ENCODE measurements at places on chromosomes 2 and 18.

DNA sequence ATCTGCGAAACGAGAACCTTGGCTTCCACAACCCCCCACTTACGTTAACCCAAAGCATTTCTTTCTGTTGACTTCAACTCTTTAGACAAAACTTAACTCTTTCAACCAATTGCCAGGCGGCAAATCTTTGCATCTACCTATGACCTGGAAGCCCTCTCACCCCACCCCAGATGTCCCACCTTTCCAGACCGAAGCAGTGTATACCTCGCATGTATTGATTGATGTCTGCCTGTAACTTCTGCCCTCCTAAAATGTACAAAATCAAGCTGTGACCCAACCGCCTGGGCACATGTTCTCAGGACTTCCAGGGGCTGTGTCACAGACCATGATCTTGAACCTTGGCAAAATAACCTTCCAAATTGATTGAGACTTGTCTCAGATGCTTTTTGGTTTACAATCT, 12.3 kb downstream of the AQP12B start:
- no peak for DNase-seq

GRCh38 chr2:36607947-36608346, 10.0 kb upstream of the FEZ2 start:
- DNase-seq = no peak

DNA sequence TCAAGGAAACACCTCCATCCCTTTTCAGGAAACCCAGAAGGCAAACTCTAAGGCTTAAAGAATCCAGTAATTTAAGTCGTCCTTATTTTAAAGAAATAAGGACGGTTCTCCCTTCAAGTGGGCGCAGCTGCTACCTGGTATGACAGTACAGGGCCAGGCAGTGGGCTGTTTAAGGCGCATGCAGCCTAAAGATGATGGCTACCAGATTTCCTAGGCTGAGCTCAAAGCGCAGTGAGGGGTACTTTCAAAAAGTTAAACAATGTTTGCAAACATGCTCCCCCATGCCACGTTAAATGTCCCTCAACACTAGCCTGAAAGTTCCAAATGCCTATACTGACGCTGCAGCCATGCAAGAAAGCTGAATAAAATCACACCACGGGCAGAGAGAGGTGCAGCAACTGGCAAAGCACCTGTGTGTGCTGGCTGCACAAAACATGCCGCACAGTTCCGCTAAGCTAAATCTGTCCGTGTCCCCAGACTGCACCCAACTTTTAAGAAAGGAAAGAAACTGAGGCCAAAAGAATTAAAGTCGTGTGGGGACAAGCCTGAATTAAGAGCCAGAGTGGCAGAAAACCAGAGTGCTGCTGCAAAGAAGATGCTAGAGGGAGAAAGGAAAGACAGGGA, 583 bp downstream of the HIBCH start:
- DNase-seq = no peak

GRCh38 chr2:109208951-109209335, 79.9 kb downstream of the SH3RF3 start:
- DNase-seq = no peak

DNA sequence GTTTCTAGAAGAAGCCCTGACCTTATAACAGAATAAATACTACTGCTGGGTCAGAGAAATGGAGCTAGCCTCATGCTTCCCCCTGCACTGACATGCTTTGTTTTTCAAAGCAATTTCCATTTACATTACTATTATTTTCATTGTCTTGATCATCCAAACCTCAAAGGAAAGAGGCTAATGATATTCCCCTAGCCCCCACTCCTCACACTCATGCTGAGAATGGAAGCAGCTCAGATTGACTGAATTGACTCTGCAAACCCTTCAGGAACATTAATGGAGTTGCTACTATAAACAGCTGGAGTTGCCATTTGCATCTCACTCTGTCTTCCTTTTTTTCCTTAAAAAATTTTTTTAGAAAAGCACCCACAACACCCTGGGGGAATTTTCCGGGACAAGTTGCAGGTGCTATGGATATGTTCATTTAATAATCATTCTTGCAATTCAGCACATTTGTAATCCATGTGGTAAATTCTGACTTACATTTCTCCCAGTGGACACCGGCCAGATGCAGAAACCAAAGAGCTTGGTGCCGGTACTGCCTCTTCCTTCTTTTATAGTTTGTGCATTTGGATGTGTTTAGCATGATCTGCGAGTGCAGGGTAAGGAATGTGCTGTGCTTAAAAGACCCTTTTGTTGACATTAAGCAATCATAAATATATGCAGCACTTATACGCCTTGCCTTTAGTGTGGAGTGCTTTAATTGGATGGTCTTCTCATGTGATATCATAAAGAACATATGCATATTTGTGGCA, 103.3 kb upstream of the OSR1 start:
- no peak for DNase-seq

GRCh38 chr2:157746234-157746950, 117.7 kb upstream of the ACVR1C start:
- DNase-seq = no peak

DNA sequence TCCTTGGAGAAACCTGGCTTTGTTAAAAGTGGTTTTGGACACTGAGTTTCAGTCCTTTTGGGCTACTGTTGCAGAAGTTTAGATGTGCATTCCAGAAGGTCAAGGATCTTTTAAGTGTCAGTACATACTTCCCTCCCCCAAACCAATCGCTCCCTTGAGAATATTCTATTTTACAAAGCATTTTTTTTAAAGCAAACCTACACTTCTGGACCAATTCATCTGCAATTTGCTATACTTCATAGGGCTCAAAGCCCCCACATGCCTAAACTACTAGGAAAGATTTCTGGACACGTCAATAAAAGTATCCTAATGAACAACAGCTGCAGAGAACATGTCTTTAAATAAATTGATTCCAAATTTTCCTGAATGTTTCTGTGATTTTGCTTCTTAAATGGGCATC, 157.6 kb downstream of the RDH14 start:
- no peak for DNase-seq

DNA sequence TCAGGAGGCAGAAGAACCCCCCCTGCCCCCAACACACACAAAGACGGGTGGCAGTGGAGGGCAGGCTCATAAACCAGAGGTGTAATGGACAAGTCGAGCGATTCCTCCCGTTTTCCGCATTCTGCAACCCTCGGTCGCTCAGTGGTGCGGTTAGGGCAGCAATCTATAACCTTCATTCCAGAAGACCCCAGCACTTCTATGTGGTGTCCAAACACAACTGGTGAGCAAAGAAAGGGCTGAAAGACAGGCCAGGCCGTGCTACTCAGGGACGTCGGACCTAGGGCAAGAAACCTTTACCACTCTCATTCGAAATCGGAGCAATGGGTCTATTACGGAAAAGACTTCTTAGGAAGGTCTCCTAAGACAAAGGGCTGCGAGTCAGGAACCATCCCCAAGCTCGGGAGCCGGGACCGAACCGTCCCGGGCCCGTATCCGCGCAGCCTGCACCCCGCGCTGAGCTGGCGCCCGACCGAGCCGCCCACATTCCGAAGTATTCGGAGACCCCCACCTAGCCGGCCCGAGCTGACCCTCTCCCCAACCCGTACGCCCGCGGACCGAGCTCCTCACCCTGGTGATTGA, 568 bp downstream of the ARL5A start:
- DNase-seq = no peak

DNA sequence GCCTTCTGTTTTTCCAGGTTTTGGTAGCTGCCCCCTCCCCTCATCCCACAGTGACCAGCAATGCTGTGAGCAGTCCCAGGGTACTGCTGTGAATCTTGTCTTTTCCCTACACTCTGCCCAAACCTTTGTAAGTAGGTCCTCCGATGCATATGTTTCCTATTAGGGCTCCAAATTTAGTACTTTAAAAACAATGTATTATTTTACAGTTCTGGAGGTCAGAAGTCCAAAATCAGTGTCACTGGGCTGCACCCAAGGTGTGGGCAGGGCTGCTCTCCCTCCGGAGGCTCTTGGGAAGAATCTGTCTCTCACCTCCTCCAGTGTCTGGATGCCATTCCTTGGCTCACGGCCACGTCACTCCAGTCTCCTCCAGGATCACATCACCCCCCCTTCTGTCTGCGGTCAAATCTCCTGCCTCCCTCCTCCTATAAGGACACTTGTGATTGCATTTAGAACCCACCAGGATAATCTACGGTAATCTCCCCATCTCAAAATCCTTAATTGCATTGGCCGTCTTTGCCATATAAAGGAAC, 208.5 kb downstream of the SH3BP4 start:
- no peak for DNase-seq

DNA sequence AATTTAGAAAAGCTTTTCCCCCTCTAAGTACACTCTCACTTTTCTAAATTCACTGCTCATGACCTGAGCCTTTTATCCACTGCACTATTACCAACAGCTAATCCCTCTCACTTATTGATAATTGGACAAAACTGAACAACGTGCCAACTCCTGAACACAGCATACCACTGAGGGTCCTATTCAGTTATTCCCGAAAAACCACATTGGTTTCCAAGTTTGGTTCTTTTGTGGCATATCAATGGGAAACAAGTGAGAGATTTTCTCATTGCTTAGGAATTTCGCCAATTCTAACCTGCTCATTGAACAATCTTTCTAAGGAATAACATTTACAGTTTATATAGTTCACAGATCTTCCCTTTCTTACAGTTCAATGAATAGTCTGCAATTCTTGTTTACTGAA, 977.4 kb downstream of the TMEM182 start:
- no peak for DNase-seq

Measured in stimulated activated CD4-positive, alpha-beta T cell treated with anti-CD3 and anti-CD28 coated beads, Interleukin-1b, Interleukin-23, amount 100 ng/mL, for 1 hour (primary cell).